ENCODE measurements at places on chromosomes 5 and 9.

GRCh38 chr5:156020647-156021046 lies 306.3 kb upstream of the SGCD start:
- DNase-seq = no peak

DNA sequence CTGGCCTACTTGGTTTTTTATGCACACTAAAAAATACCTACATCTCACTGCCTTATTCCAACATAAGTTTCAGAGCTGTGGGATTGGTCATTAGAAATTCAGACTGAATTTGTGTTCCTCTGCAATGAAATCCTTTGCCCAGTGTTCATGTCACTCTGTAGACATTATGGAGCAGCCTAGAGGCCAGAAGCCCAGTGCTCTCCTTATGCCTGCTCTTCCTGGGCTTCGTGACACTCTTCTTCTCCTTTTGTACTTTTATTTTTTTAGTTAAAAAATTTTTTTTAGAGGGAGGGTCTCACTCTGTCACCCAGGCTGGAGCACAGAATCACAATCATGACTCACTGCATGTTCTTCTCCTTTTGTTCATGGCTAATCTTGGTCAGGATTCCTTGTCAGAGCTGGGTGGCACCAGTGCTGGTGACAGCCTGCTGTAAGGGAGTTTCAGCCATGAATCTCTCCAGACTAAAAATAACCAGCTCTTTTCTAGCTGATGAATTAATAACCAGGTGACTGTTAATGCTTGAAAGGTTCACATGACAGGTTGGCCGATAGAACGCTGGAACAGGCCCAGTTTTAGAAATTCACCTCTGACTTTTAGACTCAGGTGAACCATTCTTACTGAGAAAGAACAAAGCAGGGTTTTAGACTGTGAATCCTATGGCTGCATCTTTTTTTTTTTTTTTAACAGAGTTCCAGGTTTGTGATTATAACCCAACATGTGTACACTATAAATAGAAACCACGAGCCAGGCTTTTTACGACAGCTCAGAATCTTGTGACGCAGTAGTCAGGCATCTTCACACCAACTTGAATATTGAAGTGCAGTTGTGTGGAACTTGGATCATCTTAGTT lies 34.1 kb upstream of the C5orf47 start:
- peak; percentile 32 for DNase-seq

GRCh38 chr9:88692827-88693226 lies 157.8 kb downstream of the NXNL2 start:
- no peak for DNase-seq

GRCh38 chr5:179804555-179804947 lies 2.1 kb downstream of the MGAT4B start:
- DNase-seq = no peak

DNA sequence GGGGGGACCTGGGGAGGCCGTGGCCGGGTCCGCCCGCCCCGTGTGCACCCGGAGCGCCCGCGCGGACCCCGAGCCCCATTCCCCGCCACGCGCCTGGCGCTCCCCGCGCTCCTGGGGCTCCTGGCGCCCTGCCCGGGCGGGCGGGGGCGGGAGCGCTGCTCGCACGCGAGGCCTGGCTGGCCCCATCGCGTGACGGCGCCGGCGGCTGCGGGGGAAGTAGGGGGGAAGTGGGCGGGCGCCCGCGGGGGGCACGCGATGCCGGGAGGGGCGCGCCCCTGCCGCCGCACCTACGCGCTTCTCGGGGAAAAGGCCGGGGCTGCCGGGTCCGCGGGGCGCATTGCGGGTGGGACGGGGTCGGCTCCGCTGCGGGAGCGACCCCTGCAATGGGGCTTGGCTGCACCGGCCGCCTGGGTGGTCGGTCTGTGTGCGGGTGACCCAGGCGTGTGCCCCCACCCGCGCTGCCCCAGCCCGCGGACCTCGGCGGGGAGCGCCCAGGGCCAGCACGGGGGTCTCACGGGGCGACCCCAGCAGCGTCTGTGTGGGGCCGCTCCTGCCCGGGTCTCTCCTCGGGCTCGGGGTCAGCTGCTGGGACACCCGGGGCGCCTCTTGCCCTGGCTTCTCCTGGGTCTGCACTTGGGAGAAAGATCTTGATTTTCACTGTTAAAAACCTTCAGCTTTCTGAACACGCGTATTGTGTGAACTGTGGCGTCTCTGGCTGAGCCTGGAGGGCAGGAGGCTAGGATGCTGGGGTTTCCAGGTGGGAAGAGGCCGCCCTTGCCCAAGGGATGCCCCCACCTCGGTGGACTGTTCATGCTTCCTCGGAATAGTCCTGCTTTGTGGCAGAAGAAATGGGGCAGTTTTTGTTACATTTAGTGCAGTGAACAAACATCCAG lies 52.4 kb downstream of the AHRR start:
- DNase-seq = peak; percentile 86

GRCh38 chr5:33854733-33855151 lies 37.0 kb downstream of the ADAMTS12 start:
- DNase-seq = no peak

- DNase-seq = no peak
Observed at GRCh38 chr5:112165897-112166737, 253.0 kb downstream of the EPB41L4A start.

DNA sequence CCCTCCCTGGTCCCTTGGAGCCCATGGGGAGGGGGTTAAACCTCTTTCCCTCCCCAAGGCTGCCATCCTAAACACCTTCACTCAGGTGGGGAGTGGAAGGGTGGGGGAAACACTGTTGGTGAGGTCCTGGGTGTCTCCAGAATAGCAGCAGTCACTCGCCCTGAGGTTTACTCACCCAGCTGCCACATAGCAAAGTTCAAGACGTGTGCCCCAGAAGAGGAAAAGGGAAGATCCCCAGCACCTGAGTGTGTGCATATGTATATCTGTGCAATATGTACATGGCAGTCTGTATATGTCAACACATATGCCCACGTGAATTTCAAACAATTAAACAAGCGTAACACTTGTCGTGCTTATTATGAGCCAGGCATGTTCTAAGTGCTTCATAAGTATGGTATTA lies 31.3 kb upstream of the SMU1 start:
- no peak for DNase-seq

DNA sequence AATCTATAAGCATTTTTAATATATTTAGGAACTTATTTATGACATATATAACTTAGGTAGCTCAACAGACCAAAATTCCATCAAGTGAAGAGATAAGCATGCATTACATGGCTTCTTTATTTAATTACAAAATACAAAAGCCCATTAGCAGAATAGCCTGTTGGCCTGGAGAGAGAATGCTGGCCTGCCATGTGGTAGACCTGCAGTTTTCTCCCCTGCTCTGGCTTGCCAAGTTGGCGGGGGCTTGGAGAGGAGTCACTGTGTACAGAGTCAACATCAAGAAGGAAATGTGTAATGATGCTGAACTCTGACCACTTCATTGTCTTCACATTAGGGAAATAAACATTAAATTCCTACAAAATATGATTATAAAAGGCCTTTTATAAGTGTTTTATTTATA lies 69.8 kb upstream of the CNTLN start:
- DNase-seq = no peak

DNA sequence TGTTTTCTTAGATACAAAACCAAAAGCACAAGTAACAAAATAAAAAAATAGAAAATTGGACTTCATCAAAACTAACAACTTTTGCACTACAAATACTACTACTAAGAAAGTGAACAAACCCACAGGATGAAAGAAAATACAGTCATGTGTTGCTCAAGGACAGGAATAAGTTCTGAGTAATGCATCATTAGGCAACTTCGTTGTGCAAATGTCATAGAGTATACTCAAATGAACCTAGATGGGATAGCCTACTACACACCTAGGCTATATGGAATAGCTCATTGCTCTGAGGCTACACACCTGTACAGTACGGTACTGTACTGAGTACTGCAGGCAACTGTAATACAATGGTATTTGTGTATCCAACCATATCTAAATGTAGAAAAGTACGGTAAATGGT lies 88.3 kb downstream of the RAPGEF1 start:
- no peak for DNase-seq

DNA sequence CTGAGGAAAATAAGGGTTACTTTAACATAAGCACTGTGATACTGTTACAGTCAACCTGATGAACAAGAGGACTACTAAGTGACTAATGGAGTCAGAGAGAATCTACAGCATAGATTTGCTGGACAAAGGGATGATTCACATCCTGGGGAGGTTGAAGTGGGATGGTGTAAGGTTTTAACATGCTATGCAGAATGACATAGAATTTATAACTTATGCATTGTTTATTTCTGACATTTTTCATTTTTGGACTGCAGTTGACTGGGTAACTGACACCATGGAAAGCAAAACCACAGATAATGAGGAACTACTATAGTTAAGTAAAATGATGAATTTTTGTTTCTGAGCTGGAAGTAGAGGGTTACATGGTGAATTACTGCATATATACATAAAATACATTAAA lies 389.2 kb downstream of the MAT2B start:
- DNase-seq = no peak

DNA sequence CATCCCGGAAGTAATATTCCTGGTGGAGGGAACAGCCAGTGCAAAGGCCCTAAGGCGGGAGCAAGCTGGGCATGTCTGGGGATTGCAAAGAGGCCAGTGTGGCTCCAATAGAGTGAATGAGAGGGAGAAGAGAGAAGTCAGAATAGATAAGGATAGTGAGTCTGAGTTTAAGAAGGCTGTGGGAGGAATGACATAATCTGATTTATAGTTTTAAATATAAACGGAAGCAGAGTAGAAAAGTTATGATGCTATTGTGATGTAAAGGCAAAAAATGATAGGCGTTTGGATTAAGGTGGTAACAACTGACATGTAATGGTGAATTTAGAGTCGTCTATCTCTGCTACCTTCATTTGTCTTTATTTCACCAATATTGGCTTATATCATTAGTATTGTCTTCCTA lies 351.0 kb downstream of the ARRDC3 start:
- no peak for DNase-seq

GRCh38 chr9:112283582-112284253 lies 49.7 kb downstream of the PTBP3 start:
- no peak for DNase-seq

GRCh38 chr9:135885100-135885853 lies 22.1 kb downstream of the CAMSAP1 start:
- DNase-seq = no peak

DNA sequence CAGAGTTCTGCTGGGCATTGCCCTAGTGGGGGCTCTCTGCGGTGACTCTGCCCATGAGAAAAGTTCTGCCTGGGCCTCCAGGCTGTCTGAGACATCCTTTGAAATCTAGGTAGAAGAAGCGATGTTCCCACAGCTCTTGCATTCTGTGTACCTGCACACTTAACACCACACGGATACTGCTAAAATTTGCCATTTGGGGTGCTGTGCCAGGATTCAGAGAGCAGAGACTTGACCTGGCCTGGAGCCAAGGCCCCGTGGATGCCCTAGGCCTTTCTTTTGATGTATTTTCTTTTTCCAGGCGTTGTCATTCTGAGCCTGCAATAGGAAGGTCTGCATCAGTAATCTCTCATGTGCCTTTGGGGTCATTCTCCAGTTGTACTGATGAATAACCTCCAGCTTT lies 89.3 kb upstream of the IL12B start:
- no peak for DNase-seq

DNA sequence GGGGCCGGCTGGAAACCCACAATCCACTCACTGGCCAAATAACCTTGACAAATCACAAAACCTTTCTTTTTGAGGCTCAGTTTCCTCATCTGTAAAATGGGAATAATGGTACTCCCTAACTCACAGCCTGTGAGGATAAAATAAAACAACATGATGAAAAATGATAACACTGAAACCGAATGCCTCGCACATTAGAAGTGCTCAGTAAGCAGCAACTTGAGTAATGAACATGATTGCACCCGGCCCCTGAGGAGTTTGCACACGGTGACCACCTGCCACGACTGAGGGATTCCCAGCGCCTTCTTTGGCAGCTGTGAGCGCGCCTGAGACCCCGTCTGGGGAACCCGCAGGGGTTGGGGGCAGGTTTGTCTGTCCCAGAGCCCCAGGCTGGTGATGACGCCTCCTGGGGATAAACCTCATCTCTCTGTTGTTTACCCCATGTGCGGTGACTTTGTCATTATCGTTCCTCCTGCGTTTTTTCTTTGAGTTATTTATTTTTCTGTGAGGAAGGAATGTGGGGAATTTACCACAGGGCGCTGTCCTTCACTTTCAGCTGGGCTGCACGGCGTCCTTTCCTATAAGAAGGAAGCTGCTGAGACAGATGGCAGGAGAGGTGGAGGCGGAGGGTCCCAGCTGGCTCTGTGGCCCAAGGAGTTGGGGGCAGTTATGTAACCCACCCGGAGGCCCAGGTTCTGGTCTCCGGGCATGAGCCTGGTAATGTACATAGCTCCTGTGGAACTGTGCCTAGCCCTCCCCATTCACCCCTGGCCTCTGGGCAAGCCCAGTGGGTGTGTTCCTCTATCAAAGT lies 3.0 kb upstream of the SYNPO start:
- DNase-seq = peak; percentile 99

DNA sequence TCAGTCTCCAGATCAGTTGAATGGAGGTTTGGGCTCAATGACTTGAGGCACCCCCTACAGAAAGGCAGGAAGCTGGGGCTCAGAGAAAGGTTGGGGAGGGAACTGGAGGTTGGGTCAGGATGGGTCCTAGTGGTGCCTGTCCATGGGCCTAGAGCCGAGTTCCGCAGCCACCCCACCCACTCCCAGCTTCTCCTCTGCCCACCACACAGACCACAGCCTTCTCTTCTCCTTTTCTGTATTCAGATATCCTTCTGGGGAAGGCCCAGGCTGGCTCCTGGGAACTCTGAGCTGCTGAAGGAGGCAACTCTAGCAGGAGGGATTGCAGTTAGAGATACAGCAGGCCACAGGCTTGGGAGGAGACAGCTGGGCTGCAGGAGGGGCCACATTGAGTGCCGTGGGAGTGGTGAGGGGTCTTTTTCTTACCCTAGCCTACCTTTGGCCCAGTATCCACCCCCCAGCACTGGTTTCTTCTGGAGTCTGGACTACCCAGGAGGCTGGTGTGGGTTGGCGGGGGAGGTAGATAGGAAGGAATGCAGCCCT lies 15.4 kb upstream of the PTGS1 start:
- DNase-seq = no peak

DNA sequence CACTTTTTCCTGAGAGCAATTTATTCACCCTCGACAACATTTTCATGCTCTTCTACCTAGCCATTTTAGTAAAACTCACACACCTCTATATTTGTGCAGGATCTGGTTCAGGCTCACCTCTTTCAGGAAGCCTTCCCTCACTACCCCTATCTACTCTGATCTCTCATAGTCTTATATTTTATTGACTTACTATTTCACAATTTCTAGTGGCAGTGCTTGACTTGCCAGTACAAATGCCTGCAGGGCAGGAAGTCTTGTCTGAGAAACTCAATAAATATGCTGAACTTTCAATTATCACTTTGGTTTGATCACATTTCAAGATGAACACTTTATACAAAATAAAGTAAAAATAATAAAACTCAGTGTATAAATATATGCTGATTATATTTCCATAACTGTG lies 226.8 kb downstream of the CETN3 start:
- no peak for DNase-seq

DNA sequence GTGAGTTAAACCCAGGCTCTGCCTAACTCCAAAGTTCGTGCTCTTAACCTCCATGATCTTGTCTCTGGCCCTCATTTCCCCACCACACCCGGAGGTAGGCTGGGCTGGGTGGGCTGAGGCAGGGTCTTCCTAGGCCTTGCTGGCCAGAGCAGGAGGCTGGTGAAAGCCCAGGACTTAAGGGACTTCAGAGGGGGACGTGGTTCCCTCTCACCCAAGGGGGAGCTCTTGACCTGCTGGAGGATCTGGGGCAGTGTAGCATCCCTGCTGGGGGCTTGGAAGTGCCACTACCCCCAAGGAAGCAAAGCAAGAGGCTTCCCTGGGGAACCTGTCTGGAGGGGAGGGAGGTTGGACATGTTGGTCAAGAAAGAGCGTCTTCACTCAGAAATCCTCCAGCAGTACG lies 14.7 kb downstream of the PITX1 start:
- no peak for DNase-seq
